ENCODE measurements at places on chromosomes 11 and 22.
A peak's percentile ranks its signal among the peaks of the same experiment; 100 is the strongest.

DNA sequence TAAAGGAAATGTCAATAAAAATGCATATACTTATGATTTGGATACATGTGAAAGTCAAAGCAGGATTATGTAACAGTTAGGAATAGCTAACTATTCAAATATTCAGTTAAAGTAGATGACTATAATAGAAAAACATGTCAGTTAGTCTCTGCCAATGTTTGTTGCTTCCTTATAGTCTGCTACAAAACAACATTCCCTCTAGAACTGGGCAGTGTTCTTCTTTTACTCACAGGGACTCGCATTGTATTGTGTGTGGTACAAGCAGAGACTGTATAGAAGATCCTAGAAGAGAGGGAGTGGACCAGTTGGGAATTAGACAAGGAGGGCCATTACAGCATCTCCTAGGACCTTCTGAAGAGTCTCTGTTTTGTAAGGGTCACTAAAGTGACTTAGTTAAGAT lies 10.6 kb downstream of the ACAT1 start:
- no peak for DNase-seq

GRCh38 chr11:125110506-125110905 lies 920 bp downstream of the TMEM218 start:
- no peak for DNase-seq

DNA sequence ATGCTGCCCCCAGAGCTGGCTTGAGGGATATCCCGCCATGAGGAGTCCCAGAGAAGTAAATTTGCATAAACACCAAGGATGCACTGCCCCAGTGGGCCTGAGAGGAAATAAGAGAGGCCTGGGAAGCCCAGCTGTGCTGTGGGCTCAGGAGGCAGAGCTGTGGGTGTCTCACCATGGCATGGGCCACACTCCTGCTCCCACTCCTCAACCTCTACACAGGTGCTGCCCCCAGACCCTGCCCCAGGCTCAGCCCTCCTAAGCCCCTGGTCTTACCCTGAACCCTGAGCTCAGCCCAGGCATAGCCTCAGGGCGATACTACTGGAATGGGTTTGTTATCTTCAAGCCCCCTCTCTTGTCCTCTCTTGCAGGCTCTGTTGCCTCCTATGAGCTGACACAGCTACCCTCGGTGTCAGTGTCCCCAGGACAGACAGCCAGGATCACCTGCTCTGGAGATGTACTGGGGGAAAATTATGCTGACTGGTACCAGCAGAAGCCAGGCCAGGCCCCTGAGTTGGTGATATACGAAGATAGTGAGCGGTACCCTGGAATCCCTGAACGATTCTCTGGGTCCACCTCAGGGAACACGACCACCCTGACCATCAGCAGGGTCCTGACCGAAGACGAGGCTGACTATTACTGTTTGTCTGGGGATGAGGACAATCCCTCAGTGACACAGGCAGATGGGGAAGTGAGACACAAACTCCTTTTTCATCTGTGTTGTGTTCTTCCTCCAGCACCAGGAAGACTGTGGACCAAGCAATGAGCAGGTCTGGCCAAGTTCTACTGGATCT lies 59.9 kb downstream of the GGTLC2 start:
- DNase-seq: no peak

DNA sequence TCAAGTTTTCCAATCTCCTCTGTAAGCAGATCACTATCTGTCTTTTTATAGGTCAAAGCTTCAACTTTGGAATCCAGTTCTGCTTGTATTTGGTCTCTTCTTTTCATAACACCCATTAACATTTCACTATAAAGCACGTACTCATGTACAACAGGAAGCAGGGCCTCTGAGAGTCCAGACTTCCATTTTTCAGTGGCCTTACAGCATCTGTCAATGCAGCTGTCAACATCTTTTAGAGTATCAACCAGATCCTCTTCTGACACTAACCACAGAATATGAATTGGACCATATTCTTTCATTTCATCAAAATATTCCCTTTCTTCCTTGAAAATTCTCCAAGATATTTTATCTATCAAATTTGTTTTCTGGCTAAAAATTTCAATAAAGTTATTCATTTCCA lies 24.7 kb upstream of the SLN start:
- DNase-seq: no peak

- no peak for DNase-seq
Observed at GRCh38 chr11:47258317-47258902, 614 bp downstream of the NR1H3 start.

GRCh38 chr11:22426915-22427314 lies 88.7 kb downstream of the SLC17A6 start:
- no peak for DNase-seq

DNA sequence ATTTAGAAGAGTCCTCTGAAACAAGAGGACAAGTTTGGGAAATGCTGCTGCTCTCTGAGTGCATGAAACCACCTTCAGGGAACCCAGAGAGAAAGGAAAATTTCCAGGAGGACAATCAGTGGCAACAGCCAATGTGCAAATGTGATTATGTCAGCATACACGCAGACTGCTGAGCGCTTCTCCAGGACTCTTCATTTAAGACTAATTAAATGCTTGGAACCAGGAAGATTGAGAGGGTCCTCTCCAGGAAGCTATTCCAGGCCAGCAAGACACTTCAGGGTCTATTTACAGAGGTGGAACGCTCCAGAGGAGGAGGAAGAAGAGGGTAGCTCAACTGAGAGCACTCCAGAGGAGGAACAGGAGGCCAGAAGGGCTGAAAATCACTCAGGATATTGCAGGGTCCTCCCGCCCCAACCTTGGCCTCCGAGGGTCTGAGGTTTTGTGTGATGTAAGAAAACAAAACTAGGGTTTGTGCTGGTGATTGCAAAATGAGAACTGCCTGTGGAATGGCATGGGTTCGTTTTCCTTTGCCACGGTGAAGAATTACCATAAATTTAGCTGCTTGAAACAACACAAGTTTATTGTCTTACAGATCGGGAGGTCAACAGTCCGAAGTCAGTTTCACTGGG lies 14.1 kb upstream of the HTR3A start:
- DNase-seq: no peak

DNA sequence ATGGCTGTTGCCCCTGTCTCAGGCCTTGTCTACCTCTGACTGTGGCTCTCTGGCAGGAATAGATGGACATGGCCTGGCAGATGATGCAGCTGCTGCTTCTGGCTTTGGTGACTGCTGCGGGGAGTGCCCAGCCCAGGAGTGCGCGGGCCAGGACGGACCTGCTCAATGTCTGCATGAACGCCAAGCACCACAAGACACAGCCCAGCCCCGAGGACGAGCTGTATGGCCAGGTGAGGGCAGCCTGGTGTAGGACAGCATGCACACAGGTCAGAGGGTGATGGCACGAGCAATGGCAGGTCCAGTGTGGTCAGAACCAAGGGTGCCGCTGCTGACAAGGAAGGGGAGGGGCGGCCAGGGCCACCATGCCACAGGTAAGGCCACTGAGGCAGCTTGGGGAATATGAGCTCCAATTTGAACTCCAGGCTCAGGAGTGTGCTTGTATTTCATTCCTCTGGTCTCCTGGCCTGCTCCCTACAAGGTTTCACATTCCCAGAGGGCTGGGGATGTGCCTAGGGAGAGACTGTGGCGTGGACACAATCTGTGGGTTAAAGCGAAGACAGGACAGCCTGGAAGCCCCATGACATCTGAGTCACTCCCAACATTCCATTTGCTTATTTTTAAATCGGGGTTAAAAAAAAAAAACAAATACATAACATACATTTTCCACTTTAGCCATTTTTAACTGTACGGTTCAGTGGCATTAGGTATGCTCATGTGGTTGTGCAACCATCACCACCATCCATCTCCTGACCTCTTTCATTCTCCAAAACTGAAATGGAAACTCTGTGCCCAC lies 562 bp downstream of the FOLR3 start:
- DNase-seq: no peak

DNA sequence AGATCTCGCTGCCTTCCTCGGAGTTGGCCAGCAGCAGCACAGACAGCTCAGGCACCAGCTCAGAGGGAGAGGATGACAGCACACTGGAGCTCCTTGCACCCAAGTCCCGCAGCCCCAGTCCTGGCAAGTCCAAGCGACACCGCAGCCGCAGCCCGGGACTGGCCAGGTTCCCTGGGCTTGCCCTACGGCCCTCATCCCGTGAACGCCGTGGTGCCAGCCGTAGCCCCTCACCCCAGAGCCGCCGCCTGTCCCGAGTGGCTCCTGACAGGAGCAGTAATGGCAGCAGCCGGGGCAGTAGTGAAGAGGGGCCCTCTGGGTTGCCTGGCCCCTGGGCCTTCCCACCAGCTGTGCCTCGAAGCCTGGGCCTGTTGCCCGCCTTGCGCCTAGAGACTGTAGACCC lies 6.4 kb downstream of the PLA2G3 start:
- DNase-seq: no peak

GRCh38 chr11:60371386-60371785 lies 6.9 kb upstream of the MS4A7 start:
- DNase-seq: no peak

- DNase-seq: no peak
Observed at GRCh38 chr11:107676336-107677057, 35.4 kb downstream of the SLN start.

DNA sequence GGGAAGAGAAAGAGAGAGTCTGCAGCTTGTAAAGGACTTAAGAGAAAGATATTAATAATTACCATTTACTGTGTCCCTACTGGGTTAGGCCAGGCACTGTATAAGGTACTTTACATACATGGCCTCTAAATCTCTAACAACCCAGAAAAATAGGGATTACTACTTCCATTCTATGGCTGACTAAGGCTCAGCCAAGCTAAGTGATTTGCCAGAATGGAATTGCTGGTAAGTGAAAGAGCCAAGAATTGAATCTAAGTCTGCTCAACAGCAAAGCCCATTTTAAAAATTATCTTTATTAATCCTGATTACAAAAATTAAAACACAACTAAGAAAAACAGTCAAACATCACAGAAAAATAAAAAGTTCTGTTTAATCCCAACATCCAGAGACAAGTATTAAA lies 21.4 kb downstream of the XRRA1 start:
- no peak for DNase-seq

DNA sequence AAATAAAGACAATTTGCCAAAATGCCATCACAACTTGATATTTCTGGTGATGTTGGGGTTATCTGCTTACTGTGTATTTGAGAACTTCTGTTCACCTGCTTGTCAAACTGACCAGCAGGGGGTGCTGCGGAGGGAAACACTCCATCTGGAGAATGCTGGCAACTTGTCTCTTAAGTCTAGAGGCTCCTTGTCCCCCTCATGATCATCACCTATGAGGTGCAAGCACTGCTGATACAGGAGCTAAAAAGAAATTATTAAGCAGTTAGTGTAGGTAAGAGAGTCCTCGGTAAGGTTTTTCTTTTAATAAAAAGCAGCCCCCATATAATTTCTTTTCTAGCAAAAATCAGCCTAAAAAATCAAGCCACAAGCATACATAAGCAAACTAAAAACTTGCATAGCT lies 32.7 kb upstream of the GLYATL1B start:
- peak; percentile 75 for DNase-seq

DNA sequence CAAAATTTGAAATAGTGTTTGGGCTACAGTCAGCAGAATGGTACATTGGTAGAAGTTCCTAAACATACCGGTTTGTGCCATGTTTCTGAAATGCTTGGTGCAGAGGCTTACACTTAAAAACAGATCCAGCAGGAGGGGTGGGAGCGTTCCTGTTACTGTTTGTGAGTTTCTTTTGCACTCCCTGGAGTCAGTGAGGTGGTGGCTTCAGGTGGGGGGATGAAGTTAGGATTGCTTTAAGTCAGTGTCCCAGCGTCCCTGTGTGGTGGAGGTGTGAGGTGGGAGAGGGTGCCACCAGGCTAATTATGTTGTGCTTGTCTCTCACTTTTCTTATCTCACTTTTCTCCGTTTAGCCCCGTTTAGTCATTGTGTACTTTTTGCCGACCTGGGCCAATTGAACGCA lies 9.7 kb downstream of the TNRC6B start:
- DNase-seq: no peak

DNA sequence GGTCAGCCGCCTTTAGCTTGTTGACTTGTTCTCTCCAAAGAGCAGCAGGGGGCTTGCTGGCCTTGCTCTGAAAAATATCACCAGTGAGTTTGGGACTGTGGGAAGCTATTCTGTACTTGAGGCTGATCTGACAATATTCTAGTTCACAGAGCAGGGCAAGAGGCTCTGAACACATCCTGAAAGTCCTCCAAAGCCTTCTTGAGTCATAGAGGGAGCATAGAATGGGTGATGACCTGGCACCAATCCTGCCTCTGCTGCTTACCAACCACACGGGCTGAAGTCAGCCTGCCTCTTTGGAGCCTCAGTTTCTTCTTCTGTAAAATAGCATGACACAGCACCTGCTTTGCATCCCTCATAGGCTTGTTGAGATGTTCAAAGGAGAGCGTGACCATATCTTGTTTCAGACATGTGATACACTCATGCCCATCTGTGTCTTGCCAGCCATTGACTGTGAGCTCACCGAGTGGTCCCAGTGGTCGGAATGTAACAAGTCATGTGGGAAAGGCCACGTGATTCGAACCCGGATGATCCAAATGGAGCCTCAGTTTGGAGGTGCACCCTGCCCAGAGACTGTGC lies 96.6 kb downstream of the RRAS2 start:
- no peak for DNase-seq

DNA sequence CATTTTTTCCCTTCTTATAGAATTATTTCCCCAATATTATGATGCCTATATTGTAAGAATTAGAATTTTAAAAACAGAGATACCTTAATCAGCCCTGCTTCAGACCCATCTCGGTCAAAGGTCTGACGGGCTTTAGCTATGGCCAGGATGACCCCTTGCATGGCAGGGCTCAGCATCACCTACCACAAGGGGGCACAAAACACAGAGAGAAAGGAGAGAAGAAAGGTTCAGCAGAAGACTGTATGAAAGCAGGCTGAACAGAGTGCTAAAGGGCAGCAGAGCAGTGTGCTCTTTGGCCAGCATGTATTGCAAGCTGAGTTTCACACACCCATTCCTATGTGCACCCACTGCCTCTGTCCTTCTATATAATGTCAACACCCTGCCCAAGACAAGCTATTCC lies 26.8 kb downstream of the CLDN25 start:
- no peak for DNase-seq

DNA sequence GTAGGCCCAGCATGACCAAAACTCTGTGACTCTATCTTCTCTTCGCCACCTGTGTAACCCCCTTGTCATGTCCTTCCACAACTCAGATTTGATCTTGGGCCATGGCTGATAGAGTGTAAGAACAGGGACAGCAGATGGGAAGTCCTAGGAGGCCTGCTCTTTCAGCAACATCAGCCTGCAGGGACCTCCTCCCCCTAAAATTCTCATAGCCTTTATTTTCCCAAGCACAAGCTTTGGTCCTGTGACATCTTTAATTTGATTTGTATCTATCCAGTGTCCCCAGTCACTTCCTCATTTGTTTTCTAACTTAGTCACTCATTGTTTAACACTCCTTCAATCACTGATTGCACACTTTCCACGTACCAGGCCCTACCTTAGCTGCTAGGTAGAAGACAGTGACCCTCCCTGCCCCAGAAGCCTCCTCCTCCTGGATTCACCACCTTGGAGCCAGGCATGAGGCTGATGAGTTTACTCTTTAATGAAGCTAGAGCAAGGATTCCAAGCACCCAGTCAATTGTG lies 5.3 kb downstream of the UBQLN3 start:
- DNase-seq: no peak

- no peak for DNase-seq
Observed at GRCh38 chr11:96107143-96107824, 183.4 kb upstream of the MTMR2 start.

All from CD4-positive, alpha-beta T cell treated with Interleukin-15 for 4 hours (primary cell).